CD8-positive, alpha-beta memory T cell (primary cell): ENCODE measurements at places on chromosomes 2 and 18. TPM values are rescaled to one million over a fixed set of nuclear protein-coding genes. Genes with fewer than 3 reads are reported as not detected.

GRCh38 chr2:157441072-157441454 lies 2.8 kb downstream of the CYTIP start:
- DNase-seq: no peak
- peak overlapping the region; percentile 93 for H3K4me3 ChIP-seq
- H3K27ac ChIP-seq: peak overlapping the region; percentile 84
- H3K4me1 ChIP-seq: peaks cover 10% of the 10 kb centered on the region
- no peaks in the 10 kb centered on the region for H3K27me3 ChIP-seq
- peaks cover 17% of the 10 kb centered on the region for H3K36me3 ChIP-seq

The CYP26B1 gene
- total RNA-seq: not detected

DNA sequence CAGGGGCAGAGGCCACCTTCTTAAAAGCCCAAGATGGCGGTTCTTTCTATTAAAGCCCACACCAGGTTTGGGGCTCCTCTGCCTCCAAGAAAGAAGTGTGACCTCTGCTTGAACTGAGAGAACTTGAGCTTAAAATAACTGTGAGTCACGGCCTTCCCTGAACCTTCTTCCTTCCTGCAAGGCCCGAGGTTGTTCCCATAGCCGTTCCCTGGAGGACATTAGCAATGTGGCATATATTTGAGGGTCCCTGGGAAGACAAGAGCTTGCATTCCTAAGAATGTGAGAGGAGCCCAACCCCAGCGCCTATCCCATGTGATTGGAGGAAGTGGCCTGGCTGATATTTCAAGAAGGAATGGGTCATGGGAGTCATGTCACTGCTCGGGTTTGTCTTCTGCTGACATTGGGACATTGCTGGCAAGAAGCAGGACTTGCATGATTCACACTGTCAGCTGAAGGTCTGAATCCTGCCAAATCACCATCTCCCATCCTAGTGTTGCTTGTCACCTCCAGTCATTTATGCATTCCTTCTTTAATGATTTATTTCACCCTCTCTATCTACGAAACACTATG lies 168.1 kb downstream of the TRIB2 start:
- no peak overlapping the region for H3K27ac ChIP-seq
- no peak for DNase-seq
- no peaks in the 10 kb centered on the region for H3K4me1 ChIP-seq
- no peaks in the 10 kb centered on the region for H3K27me3 ChIP-seq
- H3K36me3 ChIP-seq: no peaks in the 10 kb centered on the region

DNA sequence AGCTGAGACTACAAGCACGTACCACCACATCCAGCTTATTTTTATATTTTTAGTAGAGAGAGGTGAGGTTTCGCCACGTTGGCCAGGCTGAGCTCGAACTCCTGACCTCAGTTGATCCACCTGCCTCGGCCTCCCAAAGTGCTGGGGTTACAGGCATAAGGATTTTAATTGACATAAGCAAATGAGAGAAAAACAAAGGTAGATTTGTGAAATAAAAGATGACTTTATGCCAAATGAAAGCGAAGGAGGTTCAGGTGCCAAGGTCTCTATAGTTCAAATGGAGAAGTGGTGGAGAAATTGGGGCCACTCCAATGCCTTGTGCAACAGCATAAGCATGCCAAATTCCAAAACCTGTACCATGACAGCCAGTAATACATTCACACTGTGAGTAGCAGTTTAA lies 180.6 kb downstream of the MREG start:
- H3K4me1 ChIP-seq: no peaks in the 10 kb centered on the region
- H3K4me3 ChIP-seq: no peak overlapping the region
- peak overlapping the region; percentile 6 for H3K27ac ChIP-seq
- no peak for DNase-seq
- no peaks in the 10 kb centered on the region for H3K27me3 ChIP-seq
- no peaks in the 10 kb centered on the region for H3K36me3 ChIP-seq

GRCh38 chr2:66699416-66699792 lies 264.5 kb downstream of the MEIS1 start:
- H3K4me1 ChIP-seq: no peaks in the 10 kb centered on the region
- no peaks in the 10 kb centered on the region for H3K36me3 ChIP-seq
- H3K4me3 ChIP-seq: no peak overlapping the region
- H3K27me3 ChIP-seq: no peaks in the 10 kb centered on the region
- DNase-seq: no peak
- no peak overlapping the region for H3K27ac ChIP-seq
